NCI-H1092 treated with DMSO at 0.1 percent for 48 hours (cell line): ENCODE measurements at places on chromosomes 5 and 9.

- no peak for DNase-seq
Observed at GRCh38 chr5:38719916-38720315, 125.9 kb upstream of the OSMR start.

DNA sequence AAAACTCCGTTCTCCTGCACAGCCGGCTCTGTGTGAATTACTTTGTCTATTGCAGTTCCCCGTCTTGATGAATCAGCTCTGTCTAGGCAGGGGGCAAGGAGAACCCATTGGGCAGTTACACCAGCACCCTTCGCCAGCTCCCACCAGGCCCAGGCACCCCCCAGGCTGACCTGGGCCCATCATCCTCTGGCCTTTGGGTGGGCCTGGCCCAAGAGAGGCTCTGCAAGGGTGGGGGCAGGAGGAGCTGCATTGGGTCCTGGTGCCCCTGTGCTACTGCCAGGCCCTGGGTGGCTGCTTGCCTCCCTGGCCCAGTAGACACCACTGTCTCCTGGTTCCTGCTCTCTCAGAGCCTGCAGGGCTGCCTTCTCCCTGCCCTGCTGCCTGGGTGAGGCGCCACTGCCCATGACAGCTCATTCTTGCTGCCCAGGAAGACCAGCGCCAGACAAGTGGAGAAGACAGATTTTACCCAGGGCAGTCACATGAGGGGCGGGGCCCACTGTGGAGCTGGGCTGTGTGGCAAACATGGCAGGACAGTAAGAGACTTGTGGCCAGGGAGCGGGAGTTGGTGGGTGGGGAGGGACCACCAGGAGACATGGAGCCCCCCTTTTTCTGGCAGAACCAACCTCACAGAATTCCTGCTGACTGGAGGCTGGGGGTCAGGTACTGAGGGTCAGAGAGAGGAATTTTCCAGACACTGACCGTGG, 67.2 kb downstream of the MRPL36 start:
- DNase-seq = no peak

GRCh38 chr5:180294411-180294810, 2.5 kb upstream of the MAPK9 start:
- no peak for DNase-seq

- DNase-seq = no peak
Observed at GRCh38 chr5:78644741-78645300, 3.8 kb downstream of the LHFPL2 start.

- DNase-seq = peak; percentile 50
Observed at GRCh38 chr9:100472788-100473275, at the start of gene TMEFF1. TMEFF1 (plus strand) TSS chr9:100473149; CDS start chr9:100473545, 396 bp downstream.

- DNase-seq = peak; percentile 18
Observed at GRCh38 chr9:133948561-133949485, 43.3 kb downstream of the VAV2 start.

DNA sequence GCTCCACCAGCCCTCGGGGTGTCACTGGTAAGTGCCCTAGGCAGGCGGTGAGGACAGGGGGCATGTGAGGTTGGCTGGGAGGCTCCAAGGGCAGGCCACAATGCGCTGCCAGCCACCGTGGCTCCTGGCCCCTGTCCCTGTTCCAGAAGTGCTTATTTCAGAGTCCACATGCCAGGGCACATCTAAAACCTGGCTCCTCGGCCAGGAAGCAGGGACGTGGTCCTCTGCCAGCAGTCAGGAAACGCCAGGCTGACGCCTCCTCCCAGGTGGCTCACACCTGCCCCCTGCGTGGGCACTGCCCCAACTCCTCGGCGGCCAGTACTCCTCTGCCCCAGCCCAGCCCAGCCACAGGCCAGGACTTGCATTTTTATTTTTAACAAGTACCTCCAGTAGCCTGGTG, 68.5 kb downstream of the SECISBP2 start:
- no peak for DNase-seq

DNA sequence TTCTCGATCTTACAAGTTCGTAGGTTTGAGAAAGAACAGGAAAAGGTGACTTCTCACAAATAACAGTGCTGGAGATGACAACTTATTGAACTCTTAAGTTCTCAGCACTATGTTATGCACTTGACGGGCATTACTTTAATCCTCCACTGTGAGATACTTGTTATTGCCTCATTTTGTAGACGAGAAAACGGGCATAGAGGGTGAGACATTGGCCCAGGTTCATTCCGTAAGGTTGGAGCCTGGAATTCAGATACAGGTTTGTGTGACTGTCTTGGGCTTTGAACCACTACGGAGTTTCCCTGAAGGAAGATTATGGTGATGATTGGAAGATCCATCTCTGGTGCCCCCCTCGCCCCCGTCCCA, 657 bp downstream of the MAT2B start:
- DNase-seq = no peak

DNA sequence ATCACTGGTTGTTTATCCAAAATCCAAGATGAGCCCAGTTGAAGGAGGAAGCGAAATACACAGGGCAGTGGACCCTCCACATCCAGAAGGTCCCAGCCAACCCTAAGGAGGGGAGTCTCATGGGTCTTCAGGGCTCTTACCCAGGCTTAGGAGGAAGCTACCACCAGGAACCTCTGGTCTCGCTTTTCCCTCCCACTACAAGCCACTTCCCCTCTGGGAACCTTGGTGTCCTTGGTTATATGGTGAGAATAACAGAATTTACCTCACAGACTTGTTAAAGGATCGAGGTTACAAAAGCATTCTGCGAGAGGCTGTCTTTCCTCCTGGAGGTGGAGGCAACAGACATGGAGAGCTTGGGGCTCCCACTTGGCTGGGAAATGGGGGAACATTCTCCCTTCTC, 3.4 kb downstream of the HIGD2A start:
- no peak for DNase-seq

DNA sequence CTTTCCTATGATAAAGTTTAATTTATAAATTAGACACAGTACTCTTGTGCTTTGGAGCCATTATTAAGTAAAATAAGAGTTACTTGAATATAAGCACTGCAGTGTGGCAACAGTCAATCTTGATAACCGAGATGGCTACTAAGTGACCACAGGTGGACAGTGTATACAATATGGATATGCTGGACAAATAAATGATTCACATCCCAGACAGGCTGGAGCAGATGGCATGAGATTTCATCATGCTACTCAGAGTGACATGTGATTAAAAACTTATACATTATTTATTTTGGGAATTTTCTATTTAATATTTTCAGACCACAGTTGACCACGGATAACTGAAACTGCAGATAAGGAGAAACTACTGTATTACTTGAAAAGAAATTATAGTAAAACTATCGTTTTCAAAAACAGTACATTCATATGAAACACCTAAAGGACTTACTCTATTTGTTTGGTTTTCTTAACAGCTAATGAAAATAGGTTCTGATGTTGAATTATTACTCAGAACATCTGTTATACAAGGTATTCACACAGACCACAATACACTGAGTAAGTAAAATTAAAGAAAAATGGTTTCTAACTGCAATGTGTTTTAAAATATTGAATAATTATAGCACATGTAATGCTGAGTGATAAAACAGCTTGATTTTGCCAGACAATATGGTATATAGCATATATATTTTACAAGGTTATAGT, 16.0 kb downstream of the LYRM7 start:
- DNase-seq = no peak

- no peak for DNase-seq
Observed at GRCh38 chr5:29134418-29134817, 2059.1 kb upstream of the CDH6 start.

DNA sequence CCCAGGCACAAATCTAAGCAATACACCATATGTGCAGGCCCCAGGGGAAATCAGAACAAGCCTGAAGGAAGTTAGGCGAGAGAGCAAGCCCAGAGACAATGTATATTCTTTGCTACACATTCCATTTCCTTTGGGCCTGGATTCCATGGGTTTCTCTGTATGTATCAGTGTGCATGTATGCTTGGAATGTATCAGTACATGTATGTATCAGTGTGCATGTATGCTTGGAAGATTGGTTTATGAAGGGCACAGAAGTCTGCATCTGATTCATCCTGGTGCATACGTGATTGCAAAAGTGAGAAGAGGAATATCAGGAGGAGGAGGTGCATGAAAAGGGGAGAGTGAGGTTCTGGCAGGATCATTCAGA, 232.6 kb upstream of the ANKRD55 start:
- no peak for DNase-seq

DNA sequence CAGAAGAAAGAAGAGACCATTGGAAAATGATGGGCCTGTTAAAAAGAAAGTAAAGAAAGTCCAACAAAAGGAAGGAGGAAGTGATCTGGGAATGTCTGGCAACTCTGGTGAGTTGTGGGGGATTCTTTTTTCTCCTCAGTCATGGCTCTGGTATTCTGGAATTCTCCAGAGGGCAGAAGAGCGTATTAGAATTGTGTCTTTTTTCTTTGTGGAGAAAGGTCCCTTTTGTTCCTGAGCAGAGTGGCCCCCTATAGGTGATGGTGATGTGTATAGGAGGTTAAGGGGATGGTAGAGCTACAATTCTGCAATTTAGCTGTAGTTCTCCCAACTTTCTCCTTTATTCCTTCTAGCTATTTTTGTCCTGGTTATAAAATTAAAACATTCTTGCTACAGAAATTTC, 1.6 kb upstream of the DHFR start:
- no peak for DNase-seq

DNA sequence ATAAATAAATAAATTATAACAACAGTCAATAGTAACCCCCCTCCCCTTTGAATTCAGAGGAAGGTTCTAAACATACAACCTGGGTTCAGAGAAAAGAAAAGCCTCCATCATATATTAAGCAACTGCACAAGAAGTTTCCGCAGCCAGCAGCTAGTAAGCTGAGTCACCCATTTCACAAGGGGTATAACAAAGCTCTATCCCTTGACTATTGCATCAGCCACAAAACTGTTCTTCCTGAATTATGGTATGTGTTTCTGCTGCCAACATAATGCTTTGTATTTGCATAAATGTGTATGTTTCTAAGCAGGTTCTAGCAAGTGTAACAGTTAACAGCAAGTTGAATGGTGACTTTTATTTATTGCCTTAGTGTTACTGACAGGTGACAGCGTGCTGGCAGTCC, 6.8 kb upstream of the CEP120 start:
- DNase-seq = no peak

DNA sequence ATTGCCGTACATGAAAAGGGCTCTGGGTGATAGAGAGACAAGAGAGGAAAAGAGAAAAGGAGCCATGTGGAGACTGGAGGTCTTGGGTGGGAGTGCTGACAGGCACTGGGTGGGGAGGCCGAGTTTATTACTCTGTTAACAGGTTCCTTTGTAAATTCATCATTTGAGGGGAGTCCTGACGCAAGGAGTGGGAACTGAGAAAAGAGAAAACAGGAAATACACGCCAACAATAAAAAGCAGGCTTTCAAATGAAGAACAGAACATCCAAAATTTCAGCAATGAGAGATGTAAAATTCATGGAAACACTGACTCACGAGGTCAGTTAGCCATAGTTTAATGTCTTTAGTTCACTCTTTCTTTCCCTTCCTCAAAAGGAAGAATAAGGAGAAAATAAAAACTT, 342.8 kb downstream of the TMEM167A start:
- DNase-seq = no peak

DNA sequence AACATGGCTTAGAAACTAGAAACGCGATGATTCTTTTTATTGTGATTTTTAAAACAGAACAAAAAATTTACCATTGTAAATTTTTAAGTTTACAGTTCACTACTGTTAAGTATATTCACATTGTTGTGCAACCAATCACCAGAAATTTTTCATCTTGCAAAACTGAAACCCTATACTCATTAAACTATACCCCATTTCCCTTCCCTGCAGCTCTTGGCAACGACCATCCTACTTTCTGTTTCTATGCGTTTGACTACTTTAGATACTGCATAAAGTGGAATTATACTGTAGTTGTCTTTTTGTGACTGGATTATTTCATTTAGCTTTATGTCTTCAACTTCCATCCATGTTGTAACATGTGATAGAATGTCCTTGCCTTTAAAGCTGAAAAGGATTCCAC, 52.5 kb downstream of the SPOCK1 start:
- DNase-seq = no peak

- DNase-seq = no peak
Observed at GRCh38 chr9:134635351-134636148, 6.1 kb upstream of the COL5A1 start.

- no peak for DNase-seq
Observed at GRCh38 chr5:170491479-170491878, 12.3 kb upstream of the KCNIP1 start.

DNA sequence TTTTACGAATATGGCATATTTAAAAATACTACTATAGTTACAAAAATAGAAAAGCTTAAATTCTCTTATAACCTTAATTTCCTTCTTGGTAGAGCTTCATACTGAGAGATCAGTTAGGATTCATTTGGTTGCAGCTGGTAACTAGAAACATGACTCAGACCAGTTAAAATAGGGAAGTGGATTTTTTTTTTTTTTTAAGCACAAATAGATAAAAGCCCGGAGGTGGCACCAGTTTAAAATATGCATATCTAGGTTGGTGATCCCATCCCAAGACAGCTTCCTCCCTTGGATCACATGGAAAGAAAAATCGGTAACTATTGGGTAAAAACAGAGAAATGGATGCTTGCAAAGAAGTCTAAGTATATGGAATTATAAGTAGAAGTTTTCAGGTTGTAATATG, 1634.3 kb downstream of the MAT2B start:
- DNase-seq = no peak

- no peak for DNase-seq
Observed at GRCh38 chr9:37187713-37188439, 67.5 kb downstream of the ZCCHC7 start.

DNA sequence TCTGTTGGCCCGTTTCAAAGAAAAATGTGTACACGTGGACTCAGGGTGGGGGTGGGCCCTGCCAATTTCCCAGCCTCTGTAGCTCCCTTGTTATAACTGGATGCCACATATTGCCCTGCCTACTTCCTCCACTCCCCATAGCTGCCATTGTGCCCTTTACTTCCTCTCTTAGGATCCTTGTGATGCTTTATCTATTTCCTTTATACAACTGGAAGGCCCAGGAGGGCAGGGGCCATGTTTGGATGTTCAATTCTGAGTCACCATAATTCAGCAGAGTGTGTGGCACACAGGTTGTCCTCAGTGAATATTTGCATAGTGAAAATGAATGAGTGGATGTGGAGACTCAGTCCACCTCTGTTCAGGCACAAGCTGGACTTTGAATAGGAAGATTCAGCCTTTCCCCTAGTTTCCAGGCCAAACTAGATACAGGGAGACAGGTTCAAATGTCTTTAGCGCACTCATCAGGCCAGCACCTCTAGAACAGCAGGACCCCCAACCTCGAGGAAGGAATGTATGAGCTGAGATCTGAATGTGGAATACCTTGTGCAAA, 10.6 kb upstream of the FEM1C start:
- DNase-seq = no peak

DNA sequence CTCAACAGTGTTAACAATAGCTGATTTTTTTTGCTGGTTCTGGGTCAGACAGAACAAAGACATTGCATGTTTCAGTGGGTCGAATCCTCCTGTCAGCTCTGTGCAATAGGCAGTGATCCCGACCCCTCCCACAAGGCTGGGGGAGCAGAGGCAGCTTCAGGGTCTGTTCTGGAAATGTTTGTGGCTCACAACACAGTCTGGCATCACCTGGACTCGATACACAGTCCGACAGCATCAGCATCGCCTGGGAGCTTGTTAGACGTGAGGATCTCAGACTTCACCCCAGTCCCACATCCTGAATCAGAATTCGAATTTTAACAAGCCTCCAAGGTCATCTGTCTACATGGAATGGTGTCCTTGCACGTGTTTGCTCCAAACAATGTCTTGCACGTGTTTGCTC, 384.7 kb downstream of the IRX2 start:
- no peak for DNase-seq

- DNase-seq = no peak
Observed at GRCh38 chr9:38412751-38413150, 11.5 kb downstream of the IGFBPL1 start.

GRCh38 chr5:140443-140829, 48.5 kb downstream of the PLEKHG4B start:
- no peak for DNase-seq
